ENCODE measurements at places on chromosomes 16 and 17.
A peak's percentile ranks its signal among the peaks of the same experiment; 100 is the strongest.

DNA sequence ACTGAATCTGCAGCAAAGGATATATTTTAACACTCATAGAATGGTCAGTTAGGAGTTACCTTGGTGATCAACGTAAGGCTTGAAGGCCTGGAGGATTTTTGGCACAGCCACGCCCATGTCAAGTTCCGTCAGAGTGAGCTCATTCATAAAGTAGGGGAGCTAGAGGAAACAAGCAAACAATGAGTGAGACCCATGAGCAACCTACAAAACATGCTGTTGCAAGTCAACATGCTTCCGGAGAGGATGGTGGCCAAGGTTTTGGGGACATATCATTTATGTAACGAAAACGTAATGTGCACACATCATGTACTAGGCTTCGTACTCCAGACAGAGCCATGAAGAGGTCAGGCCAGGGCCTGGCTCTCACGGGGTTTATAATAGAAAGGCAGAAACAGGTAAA lies 41.1 kb upstream of the ERN1 start:
- DNase-seq: no peak

DNA sequence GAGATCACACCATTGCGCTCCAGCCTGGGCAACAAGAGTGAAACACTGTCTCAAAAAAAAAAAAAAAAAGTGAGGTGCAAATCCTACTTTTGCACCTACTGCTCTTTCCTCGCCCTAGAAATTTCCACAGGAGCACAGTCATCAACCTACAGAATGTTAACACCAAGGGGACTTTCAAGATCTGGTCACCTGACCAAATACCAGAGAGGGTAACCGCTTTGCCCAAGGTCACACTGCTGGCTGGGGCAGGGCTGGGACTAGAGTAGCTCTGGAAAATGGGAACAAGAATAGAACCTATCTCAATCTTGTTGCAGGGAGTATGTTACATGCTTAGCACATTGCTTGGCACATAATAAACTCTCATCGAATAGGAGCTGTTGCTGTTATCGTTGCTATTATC lies 6.3 kb upstream of the MLLT6 start:
- no peak for DNase-seq

DNA sequence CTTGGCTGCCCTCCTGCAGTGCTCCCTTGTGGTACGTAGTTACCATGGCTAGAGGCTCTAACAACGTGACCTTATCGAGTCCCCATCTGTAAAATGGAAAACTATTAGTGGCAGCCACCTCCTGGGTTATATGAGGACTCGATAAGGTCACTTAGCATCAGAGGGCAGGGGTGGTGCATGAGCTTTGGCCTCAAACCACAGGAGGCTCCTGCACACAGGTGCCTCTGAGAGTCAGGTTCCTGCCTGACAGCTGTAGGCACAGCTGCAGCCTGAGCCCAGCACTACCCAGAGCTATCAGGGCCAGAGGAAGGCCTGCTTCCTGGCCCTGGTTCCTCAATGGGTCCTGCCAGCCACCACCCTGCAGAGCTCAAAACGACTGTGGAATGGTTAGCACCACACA lies 57.2 kb upstream of the SEC14L1 start:
- no peak for DNase-seq

GRCh38 chr17:27378482-27379175 lies 77.6 kb upstream of the KSR1 start:
- no peak for DNase-seq

- DNase-seq: no peak
Measured at GRCh38 chr17:34556384-34556783, 23.0 kb upstream of the TMEM132E start.

GRCh38 chr17:9251273-9251672 lies 230.0 kb downstream of the NTN1 start:
- DNase-seq: no peak

DNA sequence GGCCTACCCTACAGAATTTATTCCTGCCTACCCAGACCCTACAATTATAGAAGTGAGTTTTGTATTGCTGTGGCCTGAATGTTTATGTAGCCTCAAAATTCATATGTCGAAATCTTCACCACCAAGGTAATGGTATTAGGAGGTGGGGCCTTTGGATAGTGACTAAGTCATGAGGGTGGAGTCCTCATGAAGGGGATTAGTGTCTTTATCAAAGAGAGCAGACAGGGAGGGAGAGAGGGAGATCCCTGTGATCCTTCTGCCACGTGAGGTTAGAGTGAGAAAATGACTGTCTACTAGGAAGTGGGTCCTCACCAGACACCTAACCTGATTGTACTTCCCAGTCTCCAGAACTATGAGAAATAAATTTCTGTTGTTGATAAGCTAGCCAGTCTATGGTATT lies 981 bp upstream of the DUXB start:
- no peak for DNase-seq

DNA sequence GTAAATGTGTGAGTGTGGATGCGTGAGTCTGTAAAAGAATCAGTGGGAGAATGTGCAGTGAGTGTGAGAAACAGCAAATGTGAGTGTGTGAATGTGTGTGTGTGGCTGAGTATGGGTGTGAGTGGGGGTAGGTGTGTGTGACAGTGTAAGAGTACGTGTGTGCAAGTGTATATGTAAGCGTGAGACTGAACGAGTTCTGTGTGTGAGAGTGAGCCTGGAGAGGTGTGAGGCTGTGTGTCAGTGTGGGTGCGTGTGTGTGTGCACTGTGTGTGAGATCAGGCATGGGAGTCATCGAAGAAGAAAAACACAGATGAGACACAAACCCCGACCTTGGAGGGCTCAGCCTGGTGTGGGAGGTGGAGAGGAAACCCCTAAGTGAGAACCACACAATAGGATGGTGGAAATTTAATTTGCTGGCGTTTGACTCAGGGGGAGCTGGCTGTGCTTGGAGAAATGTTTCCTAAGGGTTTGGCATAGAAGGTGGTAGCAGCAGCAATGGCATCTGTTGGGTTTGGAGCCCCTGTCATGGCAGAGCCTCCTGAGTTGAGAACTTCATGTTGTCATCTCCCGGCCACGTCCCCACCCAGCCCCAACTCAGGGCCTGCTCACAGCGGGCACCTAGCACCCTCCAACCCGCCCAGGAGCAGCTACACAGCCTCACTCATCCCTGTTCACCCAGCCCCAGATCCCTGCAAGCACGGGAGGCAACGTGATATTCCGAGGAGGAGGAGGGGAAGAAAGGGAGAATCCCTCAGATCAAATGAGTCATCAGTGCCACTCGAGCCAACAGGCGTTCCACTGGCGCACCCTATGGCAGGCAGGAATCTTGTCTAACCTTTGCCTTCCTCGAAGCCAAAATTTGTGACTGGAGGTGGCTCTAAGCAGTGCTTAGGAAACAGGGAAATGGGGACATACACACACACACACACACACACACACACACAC lies 14.3 kb upstream of the NUBP1 start:
- DNase-seq: no peak

DNA sequence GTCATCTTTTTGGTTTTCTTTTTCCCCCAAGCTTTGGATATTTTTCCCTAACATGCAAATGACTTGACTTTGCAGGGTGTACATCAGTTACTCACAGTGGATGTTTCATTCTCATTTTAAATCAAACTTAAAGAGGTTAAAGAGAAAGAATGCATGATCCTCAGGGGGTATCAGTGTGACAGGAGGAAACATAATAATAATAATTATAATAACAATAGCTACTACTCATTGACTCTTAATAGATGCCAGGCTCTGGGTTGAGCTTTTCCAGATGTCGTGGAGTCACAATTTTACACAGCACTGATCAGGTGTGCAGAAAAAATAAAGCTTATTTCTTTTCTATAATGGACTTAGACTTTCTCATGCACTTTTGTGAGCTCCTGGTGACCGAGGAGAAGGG lies 157.2 kb upstream of the CACNG3 start:
- DNase-seq: no peak

- DNase-seq: no peak
Measured at GRCh38 chr17:48093341-48094045, 7.8 kb downstream of the CBX1 start.

GRCh38 chr17:78862073-78863023 lies 21.7 kb upstream of the USP36 start:
- DNase-seq: peak; percentile 95

DNA sequence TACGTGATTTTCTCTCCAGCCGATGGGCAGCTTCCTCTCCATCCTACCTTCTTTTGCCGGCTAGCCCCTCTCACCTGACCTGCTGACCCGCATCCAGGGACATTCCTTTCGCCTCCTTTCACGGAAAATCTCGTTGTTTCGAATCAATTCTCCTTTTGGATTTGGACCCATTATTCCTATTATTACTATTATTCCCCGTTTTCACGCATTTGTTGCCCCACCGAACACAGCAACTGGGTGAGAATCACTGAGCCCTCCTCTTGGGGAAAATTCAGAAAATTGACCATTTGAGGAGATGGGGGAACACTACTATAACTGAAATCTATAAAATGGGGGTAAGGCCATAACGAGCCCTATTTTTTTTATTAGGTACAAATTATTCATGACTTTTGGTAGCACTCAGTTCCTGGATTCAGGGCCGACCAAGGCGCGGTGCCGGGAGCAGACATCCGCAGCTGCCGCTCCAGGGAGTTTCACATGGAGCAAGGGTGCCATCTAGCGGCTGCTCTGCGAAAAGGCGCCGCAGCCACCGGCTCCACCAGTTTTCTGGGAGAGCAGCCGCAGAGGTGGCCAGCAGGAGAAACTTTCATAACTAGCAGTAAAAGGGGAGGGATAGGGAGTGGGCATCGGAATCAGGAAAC lies 3.3 kb upstream of the HOXB8 start:
- DNase-seq: peak; percentile 90
